ENCODE measurements at places on chromosomes 16 and 17.
A peak's percentile ranks its signal among the peaks of the same experiment; 100 is the strongest.

- DNase-seq, result peak; percentile 49
Measured at GRCh38 chr17:10618202-10618635, 38.9 kb downstream of the MYH3 start.

- no peak for DNase-seq
Measured at GRCh38 chr16:49120631-49121030, 161.0 kb downstream of the CBLN1 start.

DNA sequence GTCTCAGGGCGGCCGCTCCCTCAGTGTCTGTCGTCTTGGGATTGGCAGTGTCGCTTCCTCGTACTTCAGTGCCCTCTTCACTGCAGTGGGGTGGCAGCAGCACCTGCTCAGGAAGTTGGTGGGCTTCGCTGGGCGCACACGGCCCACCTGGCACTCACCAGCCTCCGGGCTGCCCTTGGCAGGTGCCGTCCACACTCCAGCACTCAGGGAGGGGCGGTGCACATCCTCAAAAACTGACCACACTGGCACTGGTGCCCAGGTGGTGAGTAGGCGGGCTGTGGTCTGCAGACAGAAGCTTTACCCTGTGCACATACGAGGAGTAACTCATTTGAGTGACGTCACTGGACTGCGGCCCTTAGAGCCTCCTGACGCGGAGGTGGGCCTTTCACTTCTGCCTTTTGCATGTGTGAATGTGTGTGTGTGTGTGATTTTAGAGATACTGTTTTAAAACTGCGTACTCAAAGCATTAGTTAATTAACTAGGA lies 94.6 kb downstream of the BANP start:
- DNase-seq, result no peak

DNA sequence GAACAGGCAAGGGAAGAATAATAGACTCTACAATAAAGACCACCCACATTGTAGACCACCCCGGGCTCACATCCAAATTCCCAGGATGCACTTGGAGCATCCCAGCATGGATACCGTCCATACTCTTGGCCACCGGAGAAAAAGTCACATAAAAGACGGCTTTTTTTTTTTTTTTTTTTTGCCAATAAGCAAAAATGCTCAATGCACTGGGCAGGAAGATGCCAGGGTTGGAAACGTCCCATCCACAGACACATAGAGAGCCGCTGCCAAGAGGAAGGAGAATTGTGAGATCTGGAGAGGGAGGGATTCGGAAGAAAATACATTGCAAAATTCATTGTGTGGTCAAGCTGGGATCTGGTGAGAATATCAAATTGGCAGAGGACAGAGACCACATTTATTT lies 286.7 kb downstream of the XYLT1 start:
- DNase-seq, result no peak
